Pericardium fibroblast (primary cell): ENCODE measurements at places on chromosomes 1 and 21. TPM values are rescaled to one million over a fixed set of nuclear protein-coding genes. Genes with fewer than 3 reads are reported as not detected.

The SERINC2 gene
- 13.0 and 20.5 TPM in 2 replicates for total RNA-seq

The STPG1 gene
- total RNA-seq = 2.1 and 3.2 TPM in 2 replicates

The CD1E gene
- not detected in 2 replicates for total RNA-seq

The LIX1L gene
- total RNA-seq = 35.9 and 37.1 TPM in 2 replicates
